ENCODE measurements at places on chromosomes 1 and 21. TPM values are rescaled to one million over a fixed set of nuclear protein-coding genes. Genes with fewer than 3 reads are reported as not detected.

TFF2 gene
- not detected for total RNA-seq

- H3K4me3 ChIP-seq = no peak overlapping the region
- peak overlapping the region; percentile 72 for H3K27ac ChIP-seq
- no peaks in the 10 kb centered on the region for H3K27me3 ChIP-seq
- peaks cover 3% of the 10 kb centered on the region for H3K36me3 ChIP-seq
Observed at GRCh38 chr1:24972221-24972914, 42.3 kb upstream of the RUNX3 start.

DNA sequence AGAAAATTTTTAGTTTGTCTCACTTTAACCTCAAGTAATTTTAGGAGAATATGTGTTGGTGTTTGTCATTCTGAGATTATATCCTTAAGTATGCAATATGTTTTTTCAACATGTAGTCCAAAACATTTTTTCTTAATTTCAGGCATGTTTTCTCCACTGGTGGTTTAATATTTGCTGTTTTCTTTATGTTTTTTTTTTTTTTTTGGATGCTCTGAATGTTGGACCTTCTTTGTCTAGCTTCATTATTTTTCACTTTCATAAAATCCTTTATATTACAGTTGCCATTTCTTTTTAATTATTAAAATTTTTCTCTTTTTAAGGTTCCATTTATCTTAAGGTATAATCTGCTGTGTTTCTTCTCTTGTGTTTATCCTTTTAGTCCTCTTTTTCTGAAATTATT, 342.2 kb upstream of the DUSP10 start:
- no peaks in the 10 kb centered on the region for H3K4me1 ChIP-seq
- H3K27ac ChIP-seq = no peak overlapping the region
- H3K36me3 ChIP-seq = no peaks in the 10 kb centered on the region
- H3K27me3 ChIP-seq = no peaks in the 10 kb centered on the region
- no peak overlapping the region for H3K4me3 ChIP-seq

- no peak overlapping the region for H3K27ac ChIP-seq
- H3K27me3 ChIP-seq = no peaks in the 10 kb centered on the region
- H3K4me3 ChIP-seq = no peak overlapping the region
- no peak for DNase-seq
Observed at GRCh38 chr21:26956813-26957212, 10.1 kb downstream of the ADAMTS5 start.

GRCh38 chr1:217983051-217983375, 302.1 kb upstream of the RRP15 start:
- no peaks in the 10 kb centered on the region for H3K27me3 ChIP-seq
- DNase-seq = peak; percentile 21
- H3K36me3 ChIP-seq = no peaks in the 10 kb centered on the region
- H3K27ac ChIP-seq = no peak overlapping the region

F13B gene
- total RNA-seq = not detected

GRCh38 chr1:82139751-82140468, 339.2 kb downstream of the ADGRL2 start:
- no peak overlapping the region for H3K27ac ChIP-seq
- no peaks in the 10 kb centered on the region for H3K27me3 ChIP-seq
- no peak overlapping the region for H3K4me3 ChIP-seq
- peaks cover 10% of the 10 kb centered on the region for H3K4me1 ChIP-seq

DNA sequence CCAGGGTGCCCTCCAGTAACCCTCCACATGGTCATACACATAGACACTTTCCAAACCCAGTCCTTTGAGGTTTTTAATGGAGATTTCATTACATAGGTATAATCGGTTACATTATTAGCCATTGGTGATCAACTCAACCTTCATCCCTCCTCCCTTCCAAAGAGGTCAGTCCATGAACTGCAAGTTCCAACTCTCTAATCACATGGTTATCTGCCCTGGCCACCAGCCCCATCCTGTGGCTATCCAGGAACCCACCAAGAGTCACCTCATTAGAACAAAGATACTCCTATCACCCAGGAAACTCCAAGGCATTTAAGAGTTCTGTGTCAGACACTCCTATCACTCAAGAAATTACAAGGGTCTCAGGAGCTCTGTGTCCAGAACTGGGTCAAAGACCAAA, 12.2 kb downstream of the ATP1A4 start:
- no peak overlapping the region for H3K4me3 ChIP-seq
- H3K27me3 ChIP-seq = no peaks in the 10 kb centered on the region
- DNase-seq = no peak
- H3K4me1 ChIP-seq = peaks cover 20% of the 10 kb centered on the region
- no peaks in the 10 kb centered on the region for H3K36me3 ChIP-seq
- no peak overlapping the region for H3K27ac ChIP-seq

NTMT2 gene
- not detected for total RNA-seq

TMPRSS2 gene
- 7.1 TPM for total RNA-seq

DNA sequence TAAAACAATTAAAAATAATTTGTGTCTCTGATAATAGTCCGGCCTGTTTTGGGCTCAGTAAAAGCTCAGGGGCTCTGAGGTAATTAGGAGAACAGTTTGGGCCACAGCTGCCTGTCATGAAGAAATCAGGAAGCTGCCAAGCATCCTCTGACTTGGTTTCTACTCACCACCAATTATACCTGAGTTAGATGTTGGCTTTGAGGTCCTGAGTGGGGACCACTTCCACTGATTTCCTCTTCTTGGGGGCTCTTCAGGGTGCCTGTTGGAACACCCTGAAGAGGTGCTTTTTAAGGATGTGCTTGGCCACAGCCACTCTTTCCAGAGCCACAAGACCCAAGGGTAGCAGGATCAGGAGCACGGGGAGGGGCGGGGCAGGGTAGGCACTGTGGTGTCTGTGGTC, 10.9 kb downstream of the SLC6A17 start:
- no peak overlapping the region for H3K27ac ChIP-seq
- no peak overlapping the region for H3K4me3 ChIP-seq
- H3K36me3 ChIP-seq = no peaks in the 10 kb centered on the region

GRCh38 chr1:198520524-198521254, 19.8 kb downstream of the ATP6V1G3 start:
- DNase-seq = peak; percentile 40
- H3K36me3 ChIP-seq = no peaks in the 10 kb centered on the region
- H3K27me3 ChIP-seq = no peaks in the 10 kb centered on the region

DNA sequence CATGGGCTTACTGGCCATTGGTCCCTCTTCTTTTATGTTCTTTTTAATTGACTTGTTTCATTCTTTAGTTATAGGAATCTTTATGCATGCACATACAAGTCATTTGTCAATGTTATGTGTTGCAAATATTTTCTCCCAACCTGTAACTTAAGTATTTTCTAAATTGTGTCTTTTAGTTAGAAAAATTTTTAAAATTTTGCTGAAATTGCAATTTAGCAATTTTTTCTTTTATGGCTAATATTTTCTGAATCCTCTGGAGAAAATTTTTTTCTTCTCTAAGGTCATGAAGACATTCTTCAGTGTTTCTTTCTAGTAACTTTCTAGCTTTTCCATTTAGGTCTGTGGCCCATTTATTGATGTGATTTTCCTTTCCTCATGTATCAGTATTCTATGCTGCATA, 48.9 kb upstream of the TENT5C start:
- H3K27ac ChIP-seq = no peak overlapping the region
- H3K27me3 ChIP-seq = no peaks in the 10 kb centered on the region

DNA sequence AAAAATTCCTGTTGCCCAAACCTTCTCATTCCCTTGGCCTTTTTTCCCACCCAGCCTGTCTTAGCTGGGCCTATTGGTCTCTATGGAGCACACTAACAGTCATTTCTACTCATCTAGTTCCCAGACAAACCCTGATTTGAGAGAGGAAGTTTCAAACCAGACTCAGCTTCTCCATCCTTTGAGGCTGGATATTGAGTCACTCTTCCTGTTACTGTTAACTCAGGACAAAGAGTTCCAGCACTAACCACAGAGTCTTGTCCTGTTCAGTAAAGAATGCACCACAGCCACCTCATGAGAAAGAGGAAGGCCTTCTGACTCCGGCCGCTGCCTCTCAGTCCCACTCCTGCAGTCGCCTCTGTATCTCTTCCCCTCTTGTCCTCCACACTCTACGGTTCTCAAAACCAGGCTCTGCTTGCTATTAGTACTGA, 137.8 kb downstream of the PTPRC start:
- DNase-seq = no peak
- no peaks in the 10 kb centered on the region for H3K4me1 ChIP-seq
- H3K36me3 ChIP-seq = no peaks in the 10 kb centered on the region
- no peaks in the 10 kb centered on the region for H3K27me3 ChIP-seq
- H3K4me3 ChIP-seq = no peak overlapping the region

AMY1C gene
- total RNA-seq = not detected

SRP9 gene
- 749 TPM for total RNA-seq

- no peaks in the 10 kb centered on the region for H3K36me3 ChIP-seq
- DNase-seq = no peak
- no peaks in the 10 kb centered on the region for H3K4me1 ChIP-seq
- H3K27ac ChIP-seq = no peak overlapping the region
Observed at GRCh38 chr1:3093898-3094626, 25.1 kb downstream of the PRDM16 start.

DNA sequence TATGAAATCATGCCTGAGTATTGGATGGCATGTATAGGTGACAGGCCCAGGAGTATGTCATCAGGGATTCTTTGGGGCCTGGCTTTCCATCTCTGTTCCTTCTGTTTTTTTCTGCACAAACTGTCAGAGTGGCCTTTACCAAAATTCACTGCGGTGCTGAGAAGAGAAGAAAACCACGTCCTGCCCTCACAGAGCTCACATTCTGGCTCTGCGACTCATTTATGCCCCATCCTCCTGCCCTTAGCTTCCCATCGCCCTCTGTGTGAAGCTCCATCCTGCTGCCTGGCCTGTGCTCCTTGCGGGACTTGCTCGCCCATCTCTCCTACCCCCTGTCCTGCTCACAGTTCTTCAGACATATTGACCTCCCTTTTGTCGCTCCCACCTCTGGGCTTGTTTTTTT, 73.4 kb downstream of the HUNK start:
- peaks cover 41% of the 10 kb centered on the region for H3K4me1 ChIP-seq
- H3K27me3 ChIP-seq = no peaks in the 10 kb centered on the region
- no peak overlapping the region for H3K4me3 ChIP-seq
- no peak for DNase-seq

- H3K36me3 ChIP-seq = peaks cover 4% of the 10 kb centered on the region
- H3K4me3 ChIP-seq = no peak overlapping the region
- no peak for DNase-seq
- no peaks in the 10 kb centered on the region for H3K27me3 ChIP-seq
- H3K27ac ChIP-seq = peak overlapping the region; percentile 37
- no peaks in the 10 kb centered on the region for H3K4me1 ChIP-seq
Observed at GRCh38 chr1:153832293-153832692, 57.1 kb downstream of the SLC27A3 start.

- H3K27ac ChIP-seq = no peak overlapping the region
- no peaks in the 10 kb centered on the region for H3K27me3 ChIP-seq
- H3K4me1 ChIP-seq = no peaks in the 10 kb centered on the region
- DNase-seq = peak; percentile 66
- no peaks in the 10 kb centered on the region for H3K36me3 ChIP-seq
Observed at GRCh38 chr1:79353224-79353623, 346.7 kb upstream of the ADGRL4 start.

- no peak overlapping the region for H3K4me3 ChIP-seq
- no peak overlapping the region for H3K27ac ChIP-seq
- no peak for DNase-seq
- H3K36me3 ChIP-seq = no peaks in the 10 kb centered on the region
Observed at GRCh38 chr1:183289051-183289496, 103.0 kb downstream of the LAMC2 start.

DNA sequence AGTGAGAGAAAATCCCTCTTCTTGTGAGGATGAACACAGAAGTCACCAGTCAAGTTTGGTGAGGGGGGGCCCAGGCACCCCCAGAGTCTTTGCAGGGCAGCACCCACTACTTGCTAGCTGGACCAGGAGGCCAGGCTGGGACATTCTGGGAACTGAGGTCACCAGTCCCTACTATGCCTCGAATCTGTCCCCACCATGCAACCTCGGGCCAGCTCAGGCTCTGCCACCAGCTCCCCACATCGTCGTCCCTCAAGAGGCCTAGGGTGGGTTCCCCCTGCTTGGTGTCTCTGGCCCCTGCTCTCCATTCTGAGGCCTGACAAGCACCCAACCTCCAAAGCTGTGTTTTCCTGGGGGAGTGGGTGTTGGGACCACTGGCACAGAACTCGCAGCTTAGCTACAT, 22.2 kb upstream of the ZNF678 start:
- no peak overlapping the region for H3K27ac ChIP-seq
- peak overlapping the region; percentile 68 for H3K4me3 ChIP-seq
- H3K4me1 ChIP-seq = no peaks in the 10 kb centered on the region
- no peak for DNase-seq
- H3K27me3 ChIP-seq = peaks cover 20% of the 10 kb centered on the region
- no peaks in the 10 kb centered on the region for H3K36me3 ChIP-seq

GRCh38 chr1:9332513-9333143, 39.9 kb downstream of the SPSB1 start:
- H3K4me1 ChIP-seq = no peaks in the 10 kb centered on the region
- DNase-seq = no peak
- H3K27ac ChIP-seq = no peak overlapping the region
- H3K27me3 ChIP-seq = no peaks in the 10 kb centered on the region
- H3K4me3 ChIP-seq = no peak overlapping the region

DNA sequence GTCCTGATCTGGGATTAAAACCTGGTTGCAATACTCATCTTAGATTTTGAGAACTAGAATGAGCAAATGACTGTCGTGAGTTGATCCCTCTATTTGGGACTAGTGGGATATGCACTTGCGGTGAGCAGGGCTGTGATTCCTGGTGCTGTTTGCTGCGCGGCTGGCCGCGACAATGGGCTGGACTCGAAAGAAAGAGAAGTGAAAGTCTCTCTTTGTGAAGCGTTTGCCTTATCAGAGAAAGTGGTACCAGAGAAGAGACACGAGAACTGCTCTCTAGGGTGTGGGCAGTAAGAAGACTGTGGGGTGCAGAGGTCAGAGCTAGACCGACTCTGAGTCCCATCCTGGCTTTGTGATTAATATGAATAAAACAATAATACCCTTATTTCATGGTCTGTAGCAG, 8.6 kb downstream of the ST6GALNAC3 start:
- H3K27ac ChIP-seq = no peak overlapping the region
- H3K36me3 ChIP-seq = no peaks in the 10 kb centered on the region
- peaks cover 29% of the 10 kb centered on the region for H3K4me1 ChIP-seq
- no peak overlapping the region for H3K4me3 ChIP-seq
- DNase-seq = no peak
- no peaks in the 10 kb centered on the region for H3K27me3 ChIP-seq

- no peaks in the 10 kb centered on the region for H3K36me3 ChIP-seq
- DNase-seq = no peak
- no peak overlapping the region for H3K27ac ChIP-seq
- H3K4me1 ChIP-seq = no peaks in the 10 kb centered on the region
Observed at GRCh38 chr1:110786802-110787327, 86.1 kb upstream of the CD53 start.

- H3K4me1 ChIP-seq = no peaks in the 10 kb centered on the region
- no peak overlapping the region for H3K4me3 ChIP-seq
- peak; percentile 80 for DNase-seq
- H3K27ac ChIP-seq = no peak overlapping the region
- H3K36me3 ChIP-seq = peaks cover 16% of the 10 kb centered on the region
Observed at GRCh38 chr1:12124693-12125421, 41.9 kb upstream of the TNFRSF1B start.

All from GM23338 (cell line).